ENCODE measurements at places on chromosomes 11 and 22.
A peak's percentile ranks its signal among the peaks of the same experiment; 100 is the strongest.

DNA sequence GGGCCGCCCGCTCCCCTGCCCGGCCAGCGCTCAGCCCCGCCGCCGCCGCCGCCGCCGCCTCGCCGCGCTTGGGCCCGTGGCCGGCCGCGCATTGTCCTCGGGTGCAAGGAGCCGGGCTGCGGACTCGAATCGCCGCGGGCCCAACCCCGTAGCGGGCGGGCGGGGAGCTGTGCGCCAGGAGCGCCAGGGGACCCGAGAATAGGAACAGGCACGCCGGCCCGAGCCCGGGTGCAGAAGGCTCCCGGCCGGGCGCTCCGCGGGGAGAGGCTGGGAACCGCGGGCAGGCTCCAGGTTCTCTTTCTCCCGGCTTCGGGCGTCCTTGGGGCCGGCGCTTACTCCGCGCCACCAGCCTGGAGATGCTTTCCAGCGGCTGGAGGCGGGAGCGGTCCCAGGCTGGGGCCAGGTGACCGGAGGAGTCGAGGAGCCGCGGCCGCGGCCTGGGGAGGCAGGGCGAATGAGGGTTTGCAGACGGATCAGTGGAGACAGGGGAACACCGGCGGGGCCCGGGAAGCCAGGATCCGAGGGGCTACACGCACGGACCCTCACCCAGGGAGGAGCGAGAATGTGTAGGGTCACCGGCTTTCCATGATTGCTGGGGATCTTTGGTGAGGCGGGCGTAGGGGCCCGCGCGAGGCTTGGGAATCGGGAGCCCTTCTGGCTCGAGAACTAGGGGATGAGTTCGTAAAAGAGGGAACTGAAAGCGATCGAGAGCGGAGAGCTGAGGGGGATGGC lies 726 bp downstream of the PKNOX2 start:
- no peak for DNase-seq

DNA sequence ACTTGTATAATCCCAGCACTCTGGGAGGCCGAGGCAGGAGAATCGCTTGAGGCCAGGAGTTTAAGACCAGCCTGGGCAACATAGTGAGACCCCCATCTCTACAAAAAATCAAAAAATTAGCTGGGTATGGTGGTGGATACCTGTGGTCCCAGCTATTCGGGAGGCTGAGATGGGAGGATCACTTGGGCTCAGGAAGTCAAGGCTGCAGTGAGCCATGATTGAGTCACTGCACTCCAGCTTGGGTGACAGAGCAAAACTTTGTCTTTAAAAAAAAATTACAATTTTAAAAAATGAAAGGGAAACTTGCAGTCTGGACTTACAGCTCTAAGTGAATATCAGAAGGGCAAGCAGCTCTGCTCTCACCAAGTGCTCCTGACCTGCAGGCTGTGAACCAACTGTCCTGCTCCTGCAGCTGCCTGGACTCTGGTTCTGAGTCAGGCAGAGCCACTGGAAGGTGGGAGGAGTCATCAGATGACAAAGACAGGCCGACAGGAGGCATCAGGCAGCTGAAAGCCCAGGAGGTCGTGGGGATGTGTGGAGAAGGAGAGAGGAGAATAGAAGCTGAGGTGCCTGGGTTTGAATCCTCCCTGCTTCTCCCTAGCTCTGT lies 9.6 kb downstream of the SMTNL1 start:
- no peak for DNase-seq

DNA sequence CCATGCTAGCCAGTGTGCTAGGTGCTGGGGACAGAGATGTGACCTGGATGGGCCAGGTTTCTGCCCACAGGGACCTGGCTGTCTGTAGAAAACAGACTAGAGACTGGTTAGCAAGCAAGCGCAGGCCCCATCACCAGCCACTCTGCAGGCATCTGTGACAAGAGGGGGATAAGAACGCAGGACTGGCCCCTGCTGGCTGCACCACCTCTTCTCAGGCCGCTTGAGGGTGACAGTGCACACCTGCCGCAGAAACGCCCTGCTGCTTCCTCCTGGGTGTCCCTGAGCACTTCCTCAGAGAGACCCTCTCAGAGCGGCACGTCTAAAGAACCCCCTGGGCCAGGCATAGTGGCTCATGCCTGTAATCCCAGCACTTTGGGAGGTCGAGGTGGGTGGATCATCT lies 5.9 kb upstream of the PICK1 start:
- no peak for DNase-seq

GRCh38 chr22:33038131-33038772 lies 19.9 kb downstream of the SYN3 start:
- DNase-seq = no peak

- no peak for DNase-seq
Measured at GRCh38 chr22:27416511-27417420, 384.8 kb downstream of the MN1 start.

- no peak for DNase-seq
Measured at GRCh38 chr11:29352273-29352795, 664.5 kb downstream of the KCNA4 start.

- DNase-seq = no peak
Measured at GRCh38 chr11:117070016-117070415, 28.2 kb downstream of the SIK3 start.

DNA sequence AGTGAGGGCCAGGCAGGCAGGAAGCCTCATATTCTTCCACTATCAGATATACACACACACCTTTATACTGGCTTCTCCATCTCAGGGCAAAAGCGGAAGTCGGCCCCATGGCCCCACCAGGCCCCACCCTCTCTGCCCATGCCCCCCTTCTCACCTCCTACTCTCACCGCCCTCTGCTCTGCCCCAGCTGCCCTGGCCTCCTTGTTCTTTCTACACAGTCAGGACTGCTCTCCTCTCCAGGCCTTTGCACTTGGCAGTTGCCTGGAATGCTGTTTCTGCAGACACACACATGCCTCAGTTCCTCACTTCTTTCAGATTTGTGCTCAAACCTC lies 25.3 kb downstream of the OTOG start:
- peak; percentile 10 for DNase-seq

DNA sequence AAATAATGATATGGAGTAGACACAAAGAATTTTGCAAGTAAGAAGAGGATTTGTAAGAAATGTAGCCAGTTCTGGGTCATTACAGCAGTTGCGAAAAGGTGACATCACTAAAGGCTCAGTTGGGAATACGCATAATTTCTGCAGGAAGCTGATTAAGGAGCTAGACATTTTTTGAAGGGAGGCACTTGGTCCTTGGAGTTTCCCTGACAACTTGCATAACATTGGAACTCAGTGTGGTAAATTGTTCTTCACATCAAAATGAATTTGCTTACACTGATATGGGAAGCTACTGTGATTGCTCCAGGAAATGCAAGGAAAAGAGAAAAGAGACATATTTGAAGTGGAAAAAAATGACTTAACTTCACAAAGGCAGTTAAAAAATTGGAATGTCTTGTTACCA lies 626.1 kb downstream of the NELL1 start:
- no peak for DNase-seq

DNA sequence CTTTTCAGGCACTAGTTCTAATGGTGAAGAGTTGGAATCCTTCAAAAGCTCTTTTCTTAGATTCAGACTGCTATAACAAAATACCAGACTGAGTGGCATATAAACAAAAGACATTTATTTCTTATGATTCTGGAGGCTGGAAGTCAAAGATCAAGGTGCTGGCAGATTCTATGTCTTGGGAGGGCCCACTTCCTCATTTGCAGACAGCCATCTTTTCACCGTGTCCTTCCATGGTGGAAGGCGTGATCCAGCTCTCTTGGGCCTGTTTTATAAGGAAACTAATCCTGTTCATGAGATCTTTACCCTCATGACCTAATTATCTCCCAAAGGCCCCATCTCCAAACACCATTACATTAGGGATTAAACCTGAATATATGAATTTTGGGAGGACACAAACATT lies 124.0 kb downstream of the NAV2 start:
- no peak for DNase-seq

DNA sequence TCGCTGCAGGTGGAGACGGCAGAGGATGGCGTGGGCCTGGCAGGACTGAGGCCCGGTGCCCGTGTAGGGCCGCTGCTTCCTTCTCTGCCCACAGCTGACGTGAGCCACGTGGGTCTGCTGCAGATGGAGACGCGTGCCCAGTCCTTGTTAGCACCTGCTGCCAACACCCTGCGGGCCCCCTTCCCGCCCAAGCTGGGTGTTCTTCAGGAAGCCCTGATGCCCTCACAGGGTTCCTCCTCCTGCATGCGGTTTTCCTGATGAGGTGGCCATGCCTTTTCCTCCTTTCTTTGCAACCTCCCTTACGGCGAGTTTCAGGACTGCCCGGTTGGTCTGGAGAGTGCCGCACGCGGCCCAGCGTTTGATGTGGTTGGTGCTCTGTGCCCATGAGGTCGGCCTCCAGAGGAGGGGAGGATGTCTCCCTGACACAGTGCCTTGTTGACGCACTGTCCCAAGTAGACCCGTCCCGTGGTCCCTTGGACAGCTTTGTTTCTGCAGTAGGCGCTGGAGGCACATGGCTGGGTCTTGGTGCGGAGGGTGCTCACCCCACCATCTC lies 44.7 kb downstream of the AP2A2 start:
- peak; percentile 16 for DNase-seq

DNA sequence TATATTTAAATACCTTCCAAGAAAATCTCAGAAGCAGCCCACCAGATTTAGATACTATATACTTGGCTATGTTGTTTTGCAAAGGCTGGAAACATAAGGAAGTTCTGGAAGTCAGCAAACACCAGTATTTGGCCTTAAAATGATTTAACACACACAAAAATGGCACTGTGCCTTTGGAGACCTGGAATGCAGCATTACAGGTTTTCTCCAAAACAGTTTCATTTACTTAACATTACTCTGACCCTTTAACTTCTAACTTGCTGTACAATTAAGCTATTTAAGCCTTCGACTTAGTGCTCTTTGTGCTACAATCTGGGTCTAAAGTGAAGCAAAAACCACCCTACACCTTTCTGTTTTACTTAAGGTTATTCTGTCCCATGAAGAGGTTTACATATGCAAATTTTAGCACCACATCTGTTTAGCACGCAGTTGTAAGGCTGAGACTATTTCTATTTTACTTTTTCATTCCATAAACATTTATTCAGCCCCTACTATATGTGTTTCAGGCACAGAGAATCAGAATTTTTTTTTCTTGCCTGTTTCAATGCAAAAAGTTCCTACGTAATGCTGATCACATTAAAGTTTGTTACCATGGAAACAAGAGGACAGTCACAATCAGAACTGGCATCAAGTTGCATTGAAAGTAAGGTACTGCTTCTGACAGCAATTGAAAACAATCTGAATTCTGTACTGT lies 70.3 kb downstream of the MAML2 start:
- no peak for DNase-seq

DNA sequence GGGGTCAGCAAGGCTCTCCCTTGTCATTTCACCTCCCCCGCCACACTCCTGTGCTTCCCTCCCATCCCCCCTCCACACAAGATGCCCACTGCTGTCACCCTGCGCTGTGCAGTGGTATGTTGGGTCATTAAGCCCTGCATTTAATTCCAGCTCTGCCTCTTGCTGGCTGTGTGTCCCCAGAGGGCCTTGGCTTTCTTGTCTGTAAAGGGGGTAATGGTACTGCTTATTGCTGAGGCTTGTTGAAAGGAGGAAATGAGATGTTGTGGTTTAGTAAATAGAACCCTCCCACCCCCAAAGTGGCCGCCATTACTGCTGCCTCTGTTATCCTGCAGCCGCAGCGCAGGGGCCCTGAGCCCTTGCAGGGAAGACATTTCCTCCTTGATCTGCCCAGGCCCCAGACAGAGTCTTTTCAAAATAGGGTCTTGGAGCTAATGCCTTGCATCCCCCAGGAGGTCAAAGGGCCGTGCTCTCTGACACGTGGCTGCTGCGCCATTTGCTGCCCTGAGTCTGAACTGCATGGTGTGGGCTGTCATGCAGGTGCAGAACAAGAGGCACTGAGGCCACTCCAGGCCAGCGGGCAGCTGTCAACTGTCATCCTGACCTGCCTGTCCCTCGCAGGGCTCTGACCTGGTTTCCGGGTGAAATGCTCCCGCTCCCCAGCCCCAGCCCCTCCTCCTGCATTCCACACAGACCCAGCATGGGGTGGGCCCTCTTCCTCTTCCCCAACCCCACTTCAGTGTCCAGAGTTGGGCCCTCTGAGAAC lies 18.7 kb downstream of the PVALB start:
- DNase-seq = no peak

DNA sequence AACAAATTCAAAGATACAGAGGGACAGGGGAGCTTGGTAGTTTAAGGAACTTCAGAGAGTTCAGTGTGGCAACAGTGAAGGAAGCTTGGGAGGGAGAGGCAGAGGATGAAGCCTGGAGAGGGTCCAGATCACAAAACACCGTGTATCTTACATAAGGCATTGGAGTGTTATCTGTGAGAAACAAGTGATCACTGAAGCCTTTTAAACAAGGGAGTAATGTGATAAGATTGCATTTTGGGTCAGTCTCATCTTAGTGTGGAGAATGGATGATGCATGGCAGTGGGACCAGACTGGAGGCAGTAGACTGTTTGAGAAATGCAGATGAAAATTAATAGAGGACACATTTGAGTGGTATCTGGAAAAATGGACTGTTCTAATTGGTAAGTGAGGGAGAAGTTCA lies 79.4 kb downstream of the EXT2 start:
- no peak for DNase-seq

GRCh38 chr22:38921806-38922205 lies 35.6 kb upstream of the APOBEC3A start:
- no peak for DNase-seq
